Panc1 (cell line): ENCODE measurements at places on chromosomes 3 and 15. TPM values are rescaled to one million over a fixed set of nuclear protein-coding genes. Genes with fewer than 3 reads are reported as not detected.

The CPLX3 gene
- not detected for total RNA-seq

The CSTA gene
- total RNA-seq: not detected

The C3orf62 gene
- total RNA-seq: 2.3 TPM

The MESP2 gene
- total RNA-seq: 1.1 TPM

The ACTRT3 gene
- 1.7 TPM for total RNA-seq

The GNL3 gene
- 88.9 TPM for total RNA-seq

The ATP1B3 gene
- total RNA-seq: 201 TPM

The PAK6 gene
- 6.3 TPM for total RNA-seq

The PDCD10 gene
- total RNA-seq: 83.5 TPM

The SH3GL3 gene
- not detected for total RNA-seq
